Mucosa of gallbladder (tissue), 1 donor: ENCODE measurements at places on chromosomes 4 and X. TPM values are rescaled to one million over a fixed set of nuclear protein-coding genes. Genes with fewer than 3 reads are reported as not detected.

CXCL11 gene
- total RNA-seq, result not detected

PABPC4L gene
- 1.1 TPM for total RNA-seq

RADX gene
- 1.7 TPM for total RNA-seq

MAGEA2 gene
- total RNA-seq, result not detected

FGFRL1 gene
- total RNA-seq, result 28.2 TPM

OTUD6A gene
- total RNA-seq, result not detected

MAGEA8 gene
- total RNA-seq, result not detected

SLC34A2 gene
- total RNA-seq, result 32.1 TPM

SPANXN4 gene
- not detected for total RNA-seq

UGT2B11 gene
- 26.2 TPM for total RNA-seq

CFAP99 gene
- total RNA-seq, result 1.3 TPM

ETNPPL gene
- 0.40 TPM for total RNA-seq

TRIML1 gene
- not detected for total RNA-seq

PDS5A gene
- 53.5 TPM for total RNA-seq

SLC10A4 gene
- 0.43 TPM for total RNA-seq
